CD4-positive, alpha-beta T cell treated with Interleukin-15 for 4 hours (primary cell): ENCODE measurements at places on chromosomes 13 and 19.

DNA sequence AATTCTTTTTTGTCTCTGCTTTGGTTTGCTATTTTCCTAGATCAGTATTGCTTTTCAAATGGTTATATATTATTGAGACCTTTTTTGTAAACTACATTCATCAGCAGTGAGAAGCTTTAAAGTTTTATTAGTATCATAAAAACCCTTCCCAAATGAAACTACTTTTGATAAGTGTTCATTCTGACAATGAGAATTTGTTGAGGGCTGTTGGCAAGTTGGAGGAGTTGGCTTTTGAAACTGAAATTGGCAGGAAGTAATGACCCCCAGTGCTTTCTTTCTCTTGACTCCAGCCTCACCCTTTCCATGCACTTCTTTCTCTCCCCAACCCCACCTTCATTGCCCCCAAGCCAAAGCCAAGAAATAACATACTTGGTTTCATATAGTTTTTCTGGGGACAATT, 113.8 kb downstream of the ZIC5 start:
- no peak for DNase-seq

- DNase-seq = no peak
Observed at GRCh38 chr13:94938124-94938523, 225.8 kb upstream of the SOX21 start.

GRCh38 chr19:13033819-13034611, 38.7 kb downstream of the NFIX start:
- peak; percentile 43 for DNase-seq

DNA sequence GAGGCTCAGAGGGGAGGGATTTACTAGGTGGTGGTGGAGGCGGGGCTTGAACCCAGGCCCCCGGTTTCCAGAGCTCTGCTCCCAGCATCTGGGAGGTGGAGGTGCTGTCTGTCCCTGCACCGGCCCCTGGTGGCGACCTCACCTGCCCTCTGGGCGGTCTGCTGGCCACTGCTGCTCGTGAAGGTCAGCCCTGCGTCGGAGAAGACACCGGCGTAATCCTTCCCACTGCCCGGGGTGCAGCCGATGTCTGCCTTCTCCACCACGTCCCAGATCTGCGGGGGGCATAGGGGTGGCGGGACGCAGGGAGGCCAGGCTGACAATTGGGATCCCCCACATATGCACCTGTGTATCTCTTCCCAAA, 12.8 kb downstream of the C3 start:
- DNase-seq = no peak

DNA sequence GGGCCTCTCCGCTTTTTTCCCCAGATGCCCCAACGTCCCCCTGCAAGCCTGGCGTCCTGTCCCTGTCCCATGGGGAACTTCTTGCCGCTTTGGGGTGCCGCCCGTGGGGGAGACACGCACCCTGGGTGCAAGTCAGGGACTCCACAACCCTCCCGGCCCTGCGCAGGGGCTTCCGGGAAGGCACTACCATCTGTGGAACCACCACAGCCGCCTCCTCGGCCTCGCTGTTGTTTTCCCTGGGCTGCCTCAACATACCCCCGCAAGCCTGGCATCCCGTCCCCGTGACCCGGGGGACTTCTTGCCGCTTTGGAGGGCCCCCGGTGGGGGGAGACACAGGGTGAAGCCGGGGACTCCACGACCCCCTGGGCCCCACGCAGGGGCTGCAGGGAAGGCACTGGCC, 238.4 kb downstream of the TUBA3C start:
- DNase-seq = no peak

GRCh38 chr13:32330441-32330840, 15.1 kb downstream of the BRCA2 start:
- DNase-seq = no peak

GRCh38 chr19:45439569-45440258, 16.0 kb upstream of the ERCC1 start:
- DNase-seq = peak; percentile 89

DNA sequence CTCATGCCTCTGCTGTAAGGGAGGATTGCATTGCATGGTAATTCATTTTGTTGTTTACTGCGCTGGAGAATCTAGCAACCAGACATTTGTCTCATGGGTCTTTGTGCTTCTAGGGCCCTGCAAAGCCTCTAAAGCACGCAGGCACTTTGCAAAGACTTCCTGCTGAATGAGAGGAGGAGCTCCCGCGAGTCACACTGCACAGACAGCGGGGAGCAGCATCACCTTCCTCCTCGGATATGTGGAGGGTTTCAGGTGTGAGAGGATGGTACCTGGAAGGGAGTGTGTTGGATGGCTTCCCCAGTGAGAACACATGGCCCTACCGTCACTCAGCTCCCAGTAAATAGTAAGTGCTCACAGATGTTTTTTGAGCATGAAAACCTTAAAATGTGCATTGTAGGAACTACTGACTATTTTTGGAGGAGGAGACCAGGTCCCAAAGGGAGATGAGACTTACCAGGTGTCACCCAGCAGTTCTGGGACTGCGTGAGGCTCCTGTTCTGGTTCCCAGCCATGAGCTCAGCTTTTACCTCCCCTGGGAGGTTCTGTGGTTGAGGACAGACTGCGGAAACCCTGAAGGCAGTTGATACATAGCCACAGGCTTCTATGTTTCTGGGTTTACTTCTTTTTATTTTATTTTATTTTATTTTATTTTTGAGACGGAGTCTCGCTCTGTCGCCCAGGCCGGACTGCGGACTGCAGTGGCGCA, 278.0 kb downstream of the FGF9 start:
- DNase-seq = no peak

DNA sequence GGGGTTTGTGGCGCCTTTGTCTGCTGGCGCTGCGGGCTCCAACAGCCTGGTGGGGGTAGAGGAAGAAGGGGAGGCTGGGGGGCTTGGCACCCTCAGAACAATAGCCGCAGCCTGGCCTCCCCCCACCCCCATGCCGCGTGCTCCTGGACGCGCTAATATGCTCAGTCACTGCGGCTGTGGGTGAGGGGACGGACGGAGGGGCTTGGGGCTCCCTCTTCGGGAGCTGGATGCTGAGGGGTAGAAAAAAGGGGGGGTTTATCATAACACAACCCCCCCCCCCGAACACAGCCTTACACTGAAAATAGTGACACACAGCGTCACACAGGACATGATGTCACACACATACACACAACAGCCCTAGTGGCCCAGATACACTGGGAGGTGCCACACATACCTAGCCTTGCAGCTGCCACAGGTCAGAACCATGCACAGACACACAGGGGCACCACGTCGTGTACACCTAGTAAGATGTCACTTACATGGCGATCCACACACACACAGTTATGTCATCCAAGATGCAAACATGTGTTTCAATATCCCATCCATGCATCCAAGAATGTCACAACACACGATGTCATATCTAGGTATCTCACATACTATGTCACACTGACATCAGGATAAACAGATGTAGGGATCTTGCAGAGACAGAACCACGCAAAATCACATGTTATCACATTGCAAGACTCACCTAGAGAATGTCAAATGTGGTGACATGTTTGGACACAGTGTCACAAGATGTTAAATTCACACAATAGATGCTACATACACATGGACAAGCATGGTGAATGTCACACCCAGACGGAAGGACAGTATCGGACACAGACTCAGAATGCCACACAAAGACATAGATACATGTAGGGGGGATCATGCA, 806 bp downstream of the MAST1 start:
- no peak for DNase-seq

DNA sequence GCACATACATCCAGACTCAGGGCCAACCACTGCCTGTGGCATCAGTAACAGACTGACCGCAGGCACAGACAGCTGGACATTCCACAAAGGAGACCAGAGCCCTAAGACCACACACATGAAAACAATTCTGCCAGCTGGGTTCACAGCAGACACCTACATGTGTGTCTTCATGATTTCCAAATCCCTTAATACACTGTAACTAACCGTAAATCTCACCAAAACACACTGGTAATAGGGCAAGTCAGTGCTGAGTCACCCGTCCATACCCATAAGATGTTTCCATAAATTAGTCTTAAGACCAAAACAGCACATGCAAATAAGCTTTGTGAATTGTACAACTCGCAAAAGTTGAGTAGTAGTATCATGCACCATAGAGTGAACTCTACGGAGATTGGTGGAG, 65.4 kb downstream of the TUBGCP3 start:
- no peak for DNase-seq
